GM12865 (cell line): ENCODE measurements at places on chromosomes 6 and 20.

DNA sequence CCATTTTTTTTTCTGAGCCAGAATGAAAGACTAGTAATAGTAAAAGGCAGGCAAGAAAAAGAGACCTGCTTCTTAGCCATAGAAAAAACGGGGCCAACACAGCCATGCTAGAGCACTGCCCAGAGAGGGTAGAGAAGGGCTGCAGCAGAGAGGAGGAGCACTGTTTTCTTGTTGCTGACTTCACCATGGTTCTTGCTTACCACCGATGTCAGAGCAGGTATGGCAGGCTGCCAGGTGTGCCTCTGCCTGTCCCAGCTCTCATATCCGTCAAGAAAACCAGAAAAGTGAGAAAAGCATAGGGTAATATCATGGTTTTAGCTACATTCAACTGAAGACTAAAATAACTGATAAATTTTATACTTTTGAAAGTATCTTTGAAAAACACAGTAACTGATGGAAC lies 60.7 kb downstream of the DTNBP1 start:
- no peak for DNase-seq

- no peak for DNase-seq
Measured at GRCh38 chr6:44721954-44722578, 334.6 kb downstream of the CDC5L start.

DNA sequence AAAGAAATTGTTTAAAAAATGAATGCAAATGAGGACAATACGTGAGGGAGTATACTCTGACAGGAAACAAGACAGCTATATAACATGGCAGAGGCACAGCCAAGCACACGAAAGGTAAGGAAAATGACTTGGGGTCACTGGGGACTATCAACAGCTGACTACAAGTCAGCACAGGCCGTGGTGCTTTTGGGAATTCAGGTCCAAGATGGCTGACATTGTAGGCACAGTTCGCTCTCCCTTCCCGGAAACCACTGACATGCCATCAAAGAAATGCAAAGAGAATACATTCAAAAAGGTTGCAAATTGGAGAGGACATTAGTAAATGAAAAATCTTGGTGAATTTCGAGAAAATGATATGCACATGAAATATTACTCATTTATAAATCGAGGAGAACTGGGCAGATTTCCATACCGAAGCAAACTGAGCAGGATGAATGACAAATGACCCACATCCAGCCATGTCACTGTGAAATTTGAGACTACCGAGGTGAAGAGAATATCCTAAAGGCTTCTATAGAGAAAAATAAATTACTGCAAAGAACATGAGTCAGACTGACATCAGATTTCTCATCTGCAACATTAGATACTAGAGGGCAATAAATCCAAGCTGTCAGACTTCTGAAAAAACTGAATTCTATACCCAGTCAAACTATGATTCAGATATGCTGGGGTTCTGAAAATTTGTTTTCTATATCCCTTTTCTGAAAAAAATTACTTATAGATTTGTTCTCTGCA lies 391.1 kb downstream of the BTBD9 start:
- DNase-seq = no peak

GRCh38 chr6:149990212-149990660 lies 26.5 kb downstream of the ULBP1 start:
- DNase-seq = no peak

DNA sequence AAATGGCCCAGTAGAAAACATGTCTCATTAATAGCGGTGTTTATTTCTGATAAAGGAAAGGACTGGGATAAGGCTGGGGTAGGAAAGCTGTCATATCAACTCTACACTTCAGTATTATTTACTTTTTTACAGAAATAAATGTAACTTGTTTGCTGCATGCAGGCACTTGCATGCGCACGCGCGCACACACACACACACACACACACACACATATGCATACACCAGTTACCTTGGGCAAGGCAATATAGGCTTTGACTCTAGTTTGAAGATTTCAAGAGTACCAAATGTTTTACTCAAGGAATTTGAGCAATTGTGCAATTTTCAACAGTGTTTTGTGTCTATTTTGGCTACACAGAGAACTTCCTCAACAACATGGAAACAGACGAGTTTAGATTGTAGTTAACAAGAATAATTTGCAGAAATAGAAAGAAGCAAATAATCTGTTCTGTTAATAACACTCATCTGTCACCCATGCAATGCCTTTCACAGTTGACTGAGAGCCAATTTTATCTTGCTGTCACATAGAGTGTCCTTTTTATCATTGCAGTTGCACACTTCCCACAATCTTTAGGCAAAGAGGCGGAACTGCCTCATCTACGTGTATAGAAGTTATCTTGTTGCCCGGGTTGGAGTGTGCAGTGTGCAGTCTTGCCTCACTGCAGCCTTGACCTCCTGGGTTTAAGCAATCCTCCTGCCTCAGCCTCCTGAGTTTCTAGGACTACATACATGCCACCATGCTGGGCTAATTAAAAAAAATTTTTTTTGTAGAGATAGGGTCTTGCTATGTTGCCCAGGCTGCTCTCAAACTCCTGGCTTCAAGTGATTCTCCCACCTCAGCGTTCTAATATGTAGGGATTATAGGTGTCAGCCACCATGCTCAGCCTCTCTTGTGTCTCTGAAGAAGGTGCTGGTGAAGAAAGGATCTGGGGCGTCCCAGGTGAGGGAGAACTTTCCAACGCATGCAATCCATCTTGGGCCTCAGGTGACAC lies 74.8 kb upstream of the SHLD1 start:
- DNase-seq = no peak

- DNase-seq = no peak
Measured at GRCh38 chr6:128803911-128804310, 79.0 kb upstream of the LAMA2 start.

DNA sequence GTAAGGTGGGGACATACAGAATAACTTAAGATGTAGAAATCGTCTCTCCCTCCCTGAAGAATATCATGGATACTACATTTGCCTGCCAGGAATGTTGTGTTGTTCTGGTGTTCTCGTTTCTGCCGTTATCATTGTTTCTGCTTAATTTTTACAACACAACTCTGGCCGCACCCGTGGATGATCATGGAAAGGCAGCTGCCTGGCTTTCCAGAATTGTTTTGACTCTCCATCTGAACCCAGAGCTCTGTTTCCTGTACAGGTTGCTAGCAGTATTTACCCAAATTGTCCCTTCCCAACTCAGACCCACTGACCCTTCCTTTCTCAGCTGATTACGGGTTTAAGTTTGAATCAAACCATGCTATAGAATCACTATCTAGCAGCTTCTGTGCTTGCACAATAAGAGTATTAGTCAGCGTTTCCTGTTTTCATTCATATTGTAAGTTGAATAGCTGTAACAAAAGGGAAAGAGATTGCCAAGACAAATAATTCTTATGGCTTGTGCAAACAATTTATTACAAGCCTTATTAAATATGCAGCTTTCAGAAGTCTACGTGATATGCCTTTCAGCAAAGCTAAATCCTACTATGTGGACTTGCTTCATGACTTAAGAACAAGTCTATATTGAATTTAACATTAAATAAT lies 139.0 kb downstream of the MTHFD1L start:
- peak; percentile 15 for DNase-seq

- no peak for DNase-seq
Measured at GRCh38 chr20:59788196-59788735, 145.2 kb downstream of the SYCP2 start.

DNA sequence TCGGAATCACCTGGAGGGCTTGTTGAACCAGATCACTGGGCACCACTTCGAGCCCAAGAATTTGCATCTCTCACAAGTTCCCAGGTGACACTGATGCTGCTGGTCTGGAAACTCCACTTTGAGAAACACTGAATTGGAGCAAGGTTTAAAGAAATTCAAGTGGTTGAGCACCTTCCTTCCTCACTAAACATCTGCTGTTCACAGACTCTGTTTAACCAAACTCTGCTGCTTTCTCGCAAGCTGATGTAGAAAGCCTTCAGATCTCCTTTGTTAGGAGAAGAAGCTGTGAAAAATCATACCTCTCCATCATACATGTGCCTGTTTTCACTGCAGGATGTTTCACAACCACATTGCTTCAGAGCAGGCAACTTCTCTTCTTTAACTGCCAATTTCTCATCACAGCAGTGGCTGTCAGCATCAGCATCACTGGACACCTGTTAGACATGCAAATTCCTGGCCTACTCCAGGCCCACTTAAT lies 87.5 kb upstream of the TOP1 start:
- peak; percentile 65 for DNase-seq

- DNase-seq = no peak
Measured at GRCh38 chr6:110652520-110652919, 162.7 kb downstream of the CDK19 start.

- DNase-seq = no peak
Measured at GRCh38 chr6:160101277-160102205, 20.1 kb upstream of the SLC22A1 start.

DNA sequence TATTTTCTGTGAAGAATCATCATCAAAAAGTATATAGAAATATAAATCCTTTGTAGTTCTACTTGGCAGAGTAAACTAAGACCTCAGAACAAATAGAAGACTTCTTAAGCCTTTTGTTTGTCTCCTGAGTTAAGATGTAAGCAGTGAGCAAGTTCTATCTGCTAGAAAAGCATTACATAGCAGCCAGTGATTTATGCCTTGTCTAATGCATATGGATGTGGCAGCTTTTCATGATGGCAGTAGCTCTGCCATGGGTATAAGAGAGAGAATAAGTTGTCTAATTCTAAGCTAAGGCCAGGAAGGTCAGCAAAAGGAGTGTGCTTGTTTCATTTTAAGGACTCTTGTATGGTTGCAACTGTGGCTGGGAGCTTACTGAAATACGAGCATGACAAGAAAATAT lies 920.2 kb downstream of the GRIK2 start:
- no peak for DNase-seq

GRCh38 chr6:139271056-139271455 lies 20.7 kb downstream of the TXLNB start:
- peak; percentile 60 for DNase-seq

DNA sequence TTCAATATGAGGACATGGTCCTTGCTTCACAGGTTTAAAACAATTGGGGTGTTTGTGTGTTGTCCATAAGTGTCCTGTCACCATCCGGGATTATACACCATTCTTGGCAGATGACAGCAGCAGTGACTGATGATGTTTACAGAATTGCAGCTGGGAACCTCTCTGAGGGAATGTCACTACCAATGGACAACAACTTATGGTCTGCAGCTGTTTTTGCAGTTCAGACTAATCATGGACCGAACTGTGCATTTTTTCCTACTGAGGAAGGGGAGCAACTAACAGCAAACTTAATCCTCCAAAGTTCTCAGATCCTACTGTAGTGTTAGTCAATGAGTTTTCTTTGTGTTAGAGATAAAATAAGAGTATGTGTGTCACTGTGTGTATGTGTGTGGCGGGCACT lies 26.0 kb downstream of the FAM229B start:
- DNase-seq = no peak

- DNase-seq = peak; percentile 83
Measured at GRCh38 chr6:105560611-105561066, 157.8 kb upstream of the PREP start.

DNA sequence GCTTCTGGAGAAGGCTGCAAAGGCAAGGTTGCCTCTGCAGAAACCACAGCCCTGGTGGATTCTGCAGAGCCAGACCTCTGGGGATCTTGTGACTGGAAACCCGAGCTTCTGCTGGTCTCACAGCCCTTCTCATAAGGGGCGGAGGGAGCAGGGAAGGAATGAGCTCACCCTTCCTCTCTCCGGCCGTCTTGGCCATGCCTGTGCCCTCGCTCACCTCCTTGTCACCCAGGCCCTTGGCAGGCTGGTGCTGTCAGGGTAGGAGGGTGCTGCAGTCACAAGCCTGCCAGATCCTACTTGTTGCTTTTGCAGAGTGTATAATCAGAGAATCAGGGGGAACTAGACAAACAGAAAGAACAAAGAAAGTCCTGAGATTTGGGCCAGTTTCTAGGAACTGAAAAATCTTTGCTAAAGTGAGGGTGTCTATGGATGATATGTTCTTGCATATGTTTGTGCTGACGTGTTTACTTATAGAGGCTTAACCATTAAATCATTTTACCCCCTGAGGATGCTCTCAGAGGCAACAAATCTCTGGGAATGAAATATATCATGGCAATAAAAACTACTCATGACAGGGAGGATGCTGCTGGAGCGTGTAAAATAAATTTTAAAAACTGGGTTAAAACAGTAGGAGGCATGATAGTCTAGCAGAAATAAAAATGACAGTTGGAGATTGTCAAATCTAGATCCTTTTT lies 244.9 kb upstream of the SOX4 start:
- no peak for DNase-seq

GRCh38 chr6:67131827-67132226 lies 1424.8 kb upstream of the EYS start:
- no peak for DNase-seq

DNA sequence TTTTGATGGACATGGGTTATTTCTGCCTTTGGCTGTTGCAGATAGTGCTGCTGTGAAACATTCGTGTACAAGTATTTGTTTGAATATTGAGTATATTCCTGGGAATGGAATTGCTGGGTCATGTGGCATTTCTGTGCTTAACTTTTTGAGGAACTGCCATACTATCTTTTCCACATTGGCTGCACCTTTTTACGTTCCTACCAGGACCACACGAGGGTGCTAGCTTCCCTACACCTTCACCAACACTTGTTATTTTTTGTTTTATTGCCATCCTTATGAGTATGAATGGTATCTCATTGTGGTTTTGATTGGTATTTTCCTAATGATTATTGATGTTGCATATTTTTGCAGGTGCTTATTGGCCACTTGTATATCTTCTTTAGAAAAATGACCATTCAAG lies 47.8 kb upstream of the PLCG1 start:
- DNase-seq = no peak

- DNase-seq = no peak
Measured at GRCh38 chr6:157139054-157139708, 184.1 kb downstream of the TMEM242 start.

GRCh38 chr6:4723383-4723782 lies 52.8 kb upstream of the CDYL start:
- no peak for DNase-seq

GRCh38 chr6:115071962-115072361 lies 729.1 kb upstream of the HS3ST5 start:
- no peak for DNase-seq

DNA sequence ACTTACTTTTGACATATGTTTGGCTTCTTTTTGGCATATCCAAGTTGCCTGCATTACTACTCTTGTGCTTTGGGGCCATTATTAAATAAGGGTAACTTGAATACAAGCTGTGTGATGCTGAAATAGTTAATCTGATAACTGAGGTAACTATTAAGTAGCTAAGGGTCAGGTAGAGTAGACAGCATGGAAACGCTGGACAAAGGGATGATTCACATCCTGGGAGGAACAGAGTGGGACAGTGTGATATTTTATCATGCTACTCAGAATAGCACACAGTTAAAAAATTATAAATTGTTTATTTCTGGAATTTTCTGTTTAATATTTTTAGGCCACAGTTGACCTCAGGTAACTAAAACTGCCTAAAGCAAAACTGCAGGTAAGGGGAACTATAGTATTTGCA lies 483.9 kb downstream of the RFPL4B start:
- no peak for DNase-seq

- DNase-seq = no peak
Measured at GRCh38 chr20:25600632-25601031, 15.3 kb upstream of the NINL start.

GRCh38 chr6:57315111-57315510 lies 2.3 kb upstream of the PRIM2 start:
- no peak for DNase-seq

GRCh38 chr6:6654599-6655575 lies 66.4 kb downstream of the LY86 start:
- DNase-seq = no peak
